ENCODE measurements at places on chromosomes 12 and 14.

- DNase-seq = no peak
Measured at GRCh38 chr12:75694534-75695268, 183.3 kb upstream of the KRR1 start.

GRCh38 chr12:71640316-71640715 lies 23.3 kb downstream of the ZFC3H1 start:
- no peak for DNase-seq

GRCh38 chr12:127150956-127151355 lies 1116.0 kb upstream of the TMEM132C start:
- DNase-seq = no peak

GRCh38 chr12:66624806-66625205 lies 54.1 kb downstream of the GRIP1 start:
- no peak for DNase-seq

DNA sequence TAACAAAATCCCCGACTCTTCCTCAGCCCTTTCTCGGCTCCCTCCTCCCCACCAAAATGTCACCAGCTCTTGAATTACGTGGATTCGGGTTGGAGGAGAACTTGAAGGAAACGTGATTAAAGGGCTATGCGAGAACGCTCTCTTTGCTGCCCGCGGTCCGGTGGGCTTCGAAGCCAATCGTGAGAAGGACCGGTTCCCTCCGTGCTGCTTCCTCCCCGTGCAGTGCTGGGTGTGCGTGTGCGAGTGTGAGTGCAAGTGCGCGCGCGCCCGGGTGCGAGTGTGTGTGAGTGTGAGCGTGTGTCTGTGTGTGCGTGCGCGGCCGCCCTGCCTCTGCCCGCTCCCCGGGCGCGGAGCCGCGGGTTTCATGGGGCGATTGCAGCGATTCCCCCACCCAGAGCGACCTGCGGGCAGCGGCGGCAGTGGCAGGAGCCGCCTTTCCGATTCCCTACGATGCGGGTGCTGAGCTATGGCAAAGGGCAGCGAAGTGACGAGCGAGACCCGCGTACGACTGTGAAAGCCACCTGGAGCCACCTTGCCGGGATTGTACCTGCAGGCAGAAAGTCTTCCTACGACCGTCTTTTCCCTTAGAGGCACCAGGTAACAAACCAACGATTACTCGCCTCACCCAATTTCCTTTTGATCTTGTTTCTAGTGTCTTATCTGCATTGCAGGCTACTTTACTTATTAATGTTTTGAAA lies 1.4 kb downstream of the LRFN5 start:
- DNase-seq = peak; percentile 78

All from eye (tissue), 1 donor.